AML-193 (cell line): ENCODE measurements at places on chromosomes 6 and 20.

GRCh38 chr20:36145877-36146707 is 8.4 kb upstream of the EPB41L1 start:
- no peak for DNase-seq

DNA sequence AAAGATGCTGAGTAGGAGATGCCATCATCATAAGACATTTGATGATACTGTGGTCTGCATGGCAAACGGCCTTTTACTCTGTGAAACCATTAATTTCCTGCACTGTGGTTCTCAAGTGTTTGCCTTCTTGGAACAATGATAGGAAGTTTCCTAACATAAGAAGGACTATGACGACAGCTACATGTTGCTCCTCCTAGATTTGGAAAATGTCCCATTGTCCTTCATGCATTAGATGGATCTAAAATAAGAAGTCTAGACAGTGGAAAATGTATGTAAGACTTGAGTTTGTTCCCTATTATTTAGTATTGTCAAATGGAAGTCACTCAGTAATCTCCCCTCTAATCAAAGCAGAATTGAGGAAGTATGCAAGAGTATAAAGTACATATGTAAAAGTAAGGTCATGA is 98.5 kb upstream of the TMEM170B start:
- peak; percentile 73 for DNase-seq

DNA sequence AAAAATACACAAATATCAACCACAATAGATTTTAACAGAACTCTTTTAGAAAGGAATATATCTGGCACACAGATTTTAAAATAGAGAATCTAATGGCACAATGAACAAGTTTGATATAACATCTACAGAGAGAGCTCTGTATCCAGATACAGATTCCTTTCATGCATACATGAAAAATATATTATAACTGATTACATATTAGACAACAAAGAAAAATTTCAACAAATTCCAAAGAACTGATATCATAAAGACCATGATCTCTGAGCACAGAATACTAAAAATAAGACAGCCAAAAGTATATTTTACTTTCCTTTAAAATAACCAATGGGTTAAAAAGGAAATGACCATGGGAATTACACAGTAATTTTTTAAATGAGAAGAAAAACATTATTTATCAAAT is 74.1 kb upstream of the MAP7 start:
- no peak for DNase-seq

GRCh38 chr6:163170294-163170883 is 244.1 kb upstream of the QKI start:
- peak; percentile 4 for DNase-seq

- no peak for DNase-seq
Measured at GRCh38 chr6:53026526-53026925, 31.4 kb upstream of the GSTA4 start.

DNA sequence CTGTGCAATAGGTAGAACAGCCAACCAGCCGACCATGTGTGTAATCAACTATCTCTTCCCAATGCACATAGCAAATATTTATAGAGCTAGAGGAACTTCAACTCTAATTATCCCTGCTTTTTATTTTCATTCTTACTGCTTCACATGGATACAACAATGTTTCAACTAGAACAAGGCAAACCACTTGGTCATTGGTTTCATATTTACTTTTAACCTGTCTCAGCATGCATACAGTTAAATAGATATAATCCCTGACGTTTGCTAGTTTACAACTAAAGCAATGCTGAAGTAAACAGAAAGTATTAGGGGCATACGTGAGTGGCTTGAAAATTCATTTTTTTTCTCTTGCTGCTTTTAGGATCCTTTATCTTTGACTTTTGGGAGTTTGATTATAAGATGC is 318.5 kb upstream of the MAP3K7 start:
- DNase-seq, result no peak

DNA sequence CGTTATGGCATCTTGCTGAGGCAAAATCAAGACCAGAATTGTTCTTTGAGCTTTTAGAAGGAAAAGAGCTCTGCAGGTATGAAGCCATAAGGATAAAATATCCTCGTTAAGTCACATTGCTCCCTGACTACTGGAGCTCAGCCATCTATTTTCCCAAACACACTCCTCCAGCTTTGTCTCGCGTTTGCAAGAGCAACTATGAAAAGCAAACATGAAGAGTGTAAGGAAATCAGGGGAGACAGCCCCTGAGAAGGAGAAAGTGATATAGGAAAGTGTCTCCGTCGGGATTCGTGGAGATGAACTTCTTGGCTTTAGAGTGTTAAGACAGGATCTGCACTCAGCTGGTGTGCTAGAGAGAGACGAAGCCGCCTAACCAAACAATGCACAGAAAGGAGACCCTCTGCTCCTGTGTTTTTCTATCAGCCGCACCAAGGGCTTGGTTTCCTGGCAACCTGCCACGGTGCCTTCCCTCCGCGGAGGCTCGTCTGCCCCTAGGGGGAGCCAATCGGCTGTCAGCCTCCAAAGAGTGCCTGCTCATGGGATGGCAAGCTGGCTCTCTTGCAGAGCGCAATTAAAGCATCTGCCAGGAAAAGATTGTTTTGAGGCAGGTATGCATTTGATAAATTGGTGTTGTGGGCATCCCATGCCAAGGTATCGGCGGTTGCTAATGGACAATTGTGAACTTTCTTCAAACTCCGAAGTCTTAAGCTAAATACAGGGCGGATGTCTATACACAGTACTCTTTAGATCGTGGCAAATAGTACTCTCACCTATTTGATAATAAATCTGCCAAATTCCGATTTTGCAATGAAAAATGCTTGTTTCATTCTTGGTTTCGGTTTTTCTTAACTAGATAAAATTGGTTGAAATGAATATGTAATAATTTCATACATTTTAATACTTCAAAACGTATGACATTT is 603.2 kb downstream of the RNF144B start:
- peak; percentile 15 for DNase-seq

DNA sequence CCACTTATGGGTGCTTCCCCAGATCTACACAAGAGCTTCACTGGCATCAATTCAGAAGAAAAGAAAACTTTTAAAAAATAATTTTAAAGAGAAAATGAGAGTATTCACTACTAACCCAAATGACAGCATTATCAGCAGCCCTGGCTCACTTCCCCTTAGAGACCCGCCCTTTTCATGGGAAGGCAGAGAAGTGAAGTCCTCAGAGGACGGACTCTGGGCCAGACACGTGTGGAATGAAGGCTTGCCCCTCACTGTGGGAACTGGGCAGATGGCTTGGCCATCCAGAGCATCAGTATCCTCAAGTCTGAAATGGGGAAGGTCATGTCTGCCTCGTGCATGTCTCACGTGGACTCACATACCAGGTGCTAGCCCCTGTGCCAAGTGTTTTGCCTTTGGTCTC is 63.5 kb downstream of the JAG1 start:
- DNase-seq, result no peak

GRCh38 chr6:98678481-98678880 is 155.9 kb upstream of the POU3F2 start:
- DNase-seq, result no peak

GRCh38 chr6:79240509-79240908 is 6.0 kb upstream of the HMGN3 start:
- DNase-seq, result no peak

DNA sequence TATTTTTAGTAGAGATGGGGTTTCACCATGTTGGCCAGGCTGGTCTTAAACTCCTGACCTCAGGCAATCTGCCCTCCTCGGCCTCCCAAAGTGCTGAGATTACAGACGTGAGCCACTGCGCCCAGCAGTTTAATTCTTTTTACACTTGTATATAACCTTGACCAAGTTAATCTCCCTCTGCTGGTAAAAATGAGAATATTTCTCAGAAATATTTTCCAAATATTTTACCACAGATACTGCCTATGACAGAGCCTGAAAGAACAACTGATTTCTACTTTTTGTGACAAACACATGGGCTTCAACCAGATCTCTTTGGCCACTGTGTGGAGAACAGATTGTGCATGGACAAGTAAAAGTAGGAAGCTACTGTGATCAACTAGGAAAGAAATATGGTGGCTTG is 21.2 kb upstream of the NHSL1 start:
- peak; percentile 36 for DNase-seq

DNA sequence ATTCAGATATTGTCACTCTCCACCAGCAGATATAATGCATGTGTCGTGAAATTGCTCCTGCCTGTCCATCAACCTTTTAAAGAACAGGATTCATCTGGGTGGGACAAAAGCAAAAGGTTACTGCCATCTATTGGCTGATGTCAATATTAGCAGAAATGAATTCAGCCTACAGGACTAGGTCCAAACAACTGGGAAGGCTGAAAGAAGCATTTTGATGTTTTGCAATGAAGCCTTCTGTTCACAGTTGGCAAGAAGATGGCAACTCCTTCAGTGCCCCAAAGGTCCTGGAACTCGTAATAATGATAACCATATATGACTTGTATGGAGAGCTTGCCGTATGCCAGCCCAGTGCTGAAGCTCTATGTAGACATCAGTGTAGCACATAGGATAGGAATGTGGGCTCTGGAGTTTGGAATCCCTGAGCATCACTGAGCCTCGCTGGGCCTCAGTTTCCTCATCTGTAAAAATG is 7.5 kb downstream of the BCAS1 start:
- peak; percentile 65 for DNase-seq

DNA sequence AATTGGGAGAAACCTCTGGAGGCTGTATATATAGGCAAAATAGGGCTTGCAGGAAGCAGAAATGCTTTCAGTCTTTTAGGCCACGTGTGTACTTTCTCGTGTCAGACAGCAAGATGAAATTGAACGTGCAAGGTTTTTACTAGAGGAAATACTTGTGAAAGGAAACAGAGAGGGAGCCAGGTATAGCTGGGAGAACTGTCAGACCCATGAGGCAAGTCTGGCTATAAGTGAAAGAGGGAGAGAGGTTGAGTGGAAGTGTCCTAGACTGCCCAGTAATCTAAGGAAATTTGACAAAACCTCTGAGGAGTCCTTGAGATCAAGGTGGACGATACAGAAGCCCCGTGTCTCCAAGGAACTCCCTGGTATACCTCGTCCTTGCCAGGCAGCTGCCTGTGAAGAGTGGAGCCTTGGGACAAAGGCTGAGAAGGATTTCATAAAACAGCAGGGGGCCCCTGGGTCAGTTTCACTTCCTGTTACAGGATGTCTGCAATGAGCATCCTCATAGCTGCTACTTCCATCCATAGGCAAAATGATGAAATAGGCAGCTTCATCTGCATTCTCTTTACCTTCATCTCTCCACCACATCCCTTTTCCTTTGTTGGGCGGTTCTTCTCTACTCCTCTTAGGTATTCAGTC is 114.4 kb upstream of the MAP3K7 start:
- DNase-seq, result peak; percentile 32

DNA sequence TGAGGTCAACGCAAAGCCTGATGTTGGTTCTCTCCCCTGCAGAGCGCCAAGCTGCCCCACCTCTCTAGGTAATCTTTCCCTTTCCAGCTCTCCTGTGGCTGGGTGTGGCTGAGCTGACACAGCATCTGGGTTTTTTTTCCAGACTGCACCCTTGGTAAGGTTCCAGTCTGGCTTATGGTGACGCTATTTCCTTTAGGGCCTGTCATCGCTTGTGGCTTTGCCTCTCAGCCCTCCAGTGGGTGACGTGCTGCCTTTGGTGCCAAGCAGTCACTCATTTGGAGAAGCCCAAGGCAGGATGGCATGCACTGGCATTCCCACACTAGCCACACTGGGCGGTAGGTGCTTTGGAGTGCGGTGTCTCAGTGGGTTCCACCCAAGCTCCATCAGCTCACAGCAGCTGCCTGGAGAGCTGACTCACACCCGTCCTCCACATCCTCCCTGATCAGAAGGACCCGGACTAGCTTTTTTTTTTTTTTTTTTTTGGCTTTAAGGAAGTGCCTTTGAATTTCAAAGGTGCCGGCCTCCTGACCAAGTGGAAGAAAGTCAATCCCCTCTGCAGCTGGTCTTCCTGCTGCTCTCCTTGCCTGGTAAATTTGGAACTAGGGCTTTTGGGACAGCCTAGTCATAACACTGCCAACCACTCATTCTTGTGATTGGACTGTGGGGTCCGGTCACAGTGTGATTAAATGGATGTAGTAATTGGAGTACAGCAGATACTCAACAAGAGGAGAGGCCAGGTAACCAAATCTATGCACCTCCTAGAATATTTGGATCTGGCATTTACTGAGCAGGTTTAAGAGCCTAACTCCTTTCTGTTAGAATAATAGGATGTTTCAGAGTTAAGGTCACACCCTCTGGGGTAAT is 153.6 kb downstream of the CD83 start:
- DNase-seq, result peak; percentile 60
